ENCODE measurements at places on chromosomes 1 and 21.

DNA sequence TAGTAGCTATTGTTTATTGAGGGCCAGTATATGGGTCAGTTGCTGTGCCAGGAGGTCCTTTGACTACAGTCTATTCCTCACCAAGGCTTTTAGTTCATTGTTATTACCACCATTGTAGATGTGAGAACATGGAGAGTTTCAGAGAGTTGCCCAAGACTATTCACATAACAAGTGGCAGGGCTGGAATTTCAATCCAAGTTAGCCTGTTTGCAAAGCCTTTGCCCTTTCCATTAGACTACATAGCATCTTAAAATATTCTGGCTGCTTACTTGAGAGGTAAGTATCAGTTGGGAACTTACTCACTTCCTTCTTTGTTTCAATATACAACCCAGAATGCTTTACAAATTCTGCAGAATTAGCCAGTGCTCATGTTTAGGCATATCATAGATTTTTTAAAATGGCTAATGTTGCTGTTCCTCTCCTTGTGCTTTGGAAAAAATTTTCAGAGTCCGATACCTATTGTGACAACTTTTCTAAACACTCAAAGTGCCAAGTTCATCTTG, 141.2 kb downstream of the FGGY start:
- no peaks in the 10 kb centered on the region for H3K27me3 ChIP-seq
- DNase-seq = no peak
- no peak overlapping the region for H3K4me3 ChIP-seq
- H3K4me1 ChIP-seq = no peaks in the 10 kb centered on the region
- H3K36me3 ChIP-seq = peaks cover 5% of the 10 kb centered on the region
- no peak overlapping the region for H3K27ac ChIP-seq

- H3K4me1 ChIP-seq = peaks cover 2% of the 10 kb centered on the region
- no peak overlapping the region for H3K27ac ChIP-seq
- peak overlapping the region; percentile 78 for H3K4me3 ChIP-seq
- DNase-seq = no peak
Observed at GRCh38 chr21:36430841-36431240, 45.6 kb downstream of the CHAF1B start.

DNA sequence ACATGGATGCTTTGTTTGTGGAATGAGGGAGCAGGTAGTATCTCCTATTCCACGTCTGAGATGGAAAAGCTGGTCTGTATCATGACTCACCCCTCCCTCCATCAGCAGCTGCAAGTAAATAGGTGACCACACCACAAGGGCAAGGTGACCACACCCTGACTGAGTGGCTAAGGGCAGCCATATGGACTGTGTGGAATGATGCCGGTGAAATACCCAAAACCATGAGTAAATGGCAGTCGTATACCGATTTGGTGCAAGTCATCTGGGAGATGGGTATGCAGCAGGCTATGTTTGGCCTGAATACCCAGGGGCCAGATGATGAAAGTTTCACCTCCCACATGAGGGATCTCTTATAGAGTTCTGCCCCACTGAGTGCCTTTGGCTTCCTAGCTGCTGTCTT, 15.8 kb upstream of the UBE2U start:
- H3K27ac ChIP-seq = no peak overlapping the region
- H3K36me3 ChIP-seq = no peaks in the 10 kb centered on the region
- no peak overlapping the region for H3K4me3 ChIP-seq
- no peaks in the 10 kb centered on the region for H3K27me3 ChIP-seq

GRCh38 chr1:158819461-158820443, 11.4 kb upstream of the MNDA start:
- no peaks in the 10 kb centered on the region for H3K36me3 ChIP-seq
- H3K4me1 ChIP-seq = peaks cover 3% of the 10 kb centered on the region
- H3K4me3 ChIP-seq = no peak overlapping the region
- DNase-seq = no peak
- H3K27ac ChIP-seq = no peak overlapping the region

DNA sequence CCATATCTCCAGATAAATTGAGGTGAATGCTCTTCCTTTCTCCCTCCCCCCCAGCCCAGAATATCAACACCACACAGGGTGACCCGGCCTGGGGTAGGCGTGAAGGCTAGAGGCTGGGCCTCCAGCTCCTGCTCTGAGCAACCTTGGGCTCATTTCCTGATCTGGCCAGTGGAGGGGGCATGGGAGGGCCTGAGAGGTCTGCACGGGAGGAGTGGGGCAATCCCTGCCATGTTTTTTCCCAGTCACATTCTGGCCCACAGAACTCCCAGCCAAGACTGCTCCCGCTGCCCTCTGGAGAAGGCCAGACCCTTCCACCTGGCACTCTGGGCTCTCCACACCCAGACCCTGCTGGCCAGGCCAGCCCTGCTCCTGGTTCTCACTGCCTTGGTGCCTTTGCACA, 3.9 kb downstream of the CLDN19 start:
- H3K4me3 ChIP-seq = no peak overlapping the region
- H3K27me3 ChIP-seq = no peaks in the 10 kb centered on the region
- H3K36me3 ChIP-seq = no peaks in the 10 kb centered on the region
- H3K4me1 ChIP-seq = peaks cover 12% of the 10 kb centered on the region

GRCh38 chr1:57124768-57125446, 159.1 kb upstream of the C8B start:
- H3K4me1 ChIP-seq = no peaks in the 10 kb centered on the region
- DNase-seq = no peak
- H3K27me3 ChIP-seq = peaks cover 9% of the 10 kb centered on the region

DNA sequence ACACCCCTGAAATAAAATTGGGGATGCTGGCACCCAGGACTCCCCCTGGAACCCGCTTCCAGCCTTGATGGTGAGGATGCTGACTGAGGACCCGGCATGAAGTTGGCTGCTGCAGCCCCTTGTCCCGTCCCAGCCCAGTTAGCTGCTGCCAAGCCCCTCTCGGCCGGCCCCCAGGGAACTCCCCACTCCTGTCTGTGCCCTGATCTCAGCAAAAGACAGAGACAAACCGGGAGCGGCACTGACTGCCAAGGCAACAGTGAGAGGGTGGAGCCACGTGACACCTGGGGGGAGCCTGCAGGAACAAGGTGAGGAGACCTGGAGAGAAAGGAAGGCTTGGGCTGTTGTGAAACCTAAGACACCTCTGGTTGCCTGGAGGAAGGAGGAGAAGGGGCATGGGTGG, 24.7 kb downstream of the CASZ1 start:
- DNase-seq = no peak
- no peaks in the 10 kb centered on the region for H3K4me1 ChIP-seq
- no peaks in the 10 kb centered on the region for H3K36me3 ChIP-seq
- H3K4me3 ChIP-seq = no peak overlapping the region
